NCI-H1105 treated with DMSO at 0.1 percent for 48 hours (cell line): ENCODE measurements at places on chromosomes 7 and 10.
A peak's percentile ranks its signal among the peaks of the same experiment; 100 is the strongest.

DNA sequence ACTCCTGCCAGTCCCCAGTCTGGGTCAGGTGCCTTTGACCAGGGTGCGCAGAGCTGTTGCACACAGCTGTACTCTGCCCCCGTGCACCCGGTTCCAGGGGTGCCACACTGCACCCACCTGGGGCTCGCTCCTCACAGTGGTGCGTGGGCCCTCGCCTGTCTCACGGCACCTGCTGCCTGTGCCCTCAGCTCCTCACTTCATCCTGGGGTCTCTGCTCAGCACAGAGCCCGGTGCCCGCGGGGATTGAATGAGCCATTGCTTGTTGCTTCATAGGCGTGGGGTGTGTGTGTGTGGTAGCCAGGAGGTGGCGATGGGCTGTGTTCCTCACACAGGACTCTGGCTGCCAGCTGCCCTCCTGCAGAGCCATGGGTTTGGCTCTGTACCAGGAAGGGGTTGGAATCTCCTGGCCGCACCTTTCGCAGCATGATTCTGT is 18.5 kb downstream of the EIF3B start:
- no peak for DNase-seq

DNA sequence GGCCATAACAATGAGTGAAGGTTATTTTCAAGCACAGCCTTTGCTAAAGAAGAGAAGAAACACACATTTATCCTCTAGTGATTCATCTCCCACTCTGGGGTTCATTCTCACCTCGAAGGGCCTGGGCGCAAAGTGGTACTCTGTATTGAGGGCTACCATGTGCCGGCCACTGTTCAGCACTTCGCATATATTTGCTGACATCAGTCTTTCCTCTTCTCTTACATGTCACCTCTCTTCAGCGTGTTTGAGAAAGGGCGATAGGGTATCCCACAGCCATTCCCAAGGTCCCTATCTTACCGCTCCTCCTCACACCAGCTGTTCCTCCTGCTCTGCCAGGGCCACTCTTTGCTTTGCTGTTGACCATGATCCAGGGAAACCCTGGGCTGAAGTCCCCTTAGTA is 48.8 kb upstream of the ECHDC3 start:
- no peak for DNase-seq

- DNase-seq: no peak
These were observed 317.3 kb downstream of the PHTF2 start for GRCh38 chr7:78115876-78116275.

DNA sequence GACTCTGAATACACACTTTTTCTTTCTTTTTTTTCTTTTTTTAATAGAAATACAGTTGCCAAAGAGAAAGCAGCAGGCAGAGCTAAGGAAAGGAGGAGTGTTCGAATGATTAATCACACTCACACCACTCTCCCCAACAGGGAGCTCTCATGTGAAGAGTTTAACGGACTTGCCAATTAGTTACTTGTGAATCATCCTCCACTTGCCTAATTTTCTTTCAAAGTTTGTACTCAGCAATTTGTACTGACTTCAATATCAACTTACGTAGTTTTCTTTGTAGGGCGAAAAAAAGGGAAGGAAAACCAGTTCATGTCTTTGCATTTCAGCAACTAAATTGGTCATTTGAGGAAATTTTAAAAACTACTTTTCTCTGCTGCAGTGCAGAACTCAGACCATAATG is 109.2 kb downstream of the PIP4K2A start:
- no peak for DNase-seq

- no peak for DNase-seq
These were observed 826.4 kb downstream of the LRMDA start for GRCh38 chr10:76257816-76258215.

DNA sequence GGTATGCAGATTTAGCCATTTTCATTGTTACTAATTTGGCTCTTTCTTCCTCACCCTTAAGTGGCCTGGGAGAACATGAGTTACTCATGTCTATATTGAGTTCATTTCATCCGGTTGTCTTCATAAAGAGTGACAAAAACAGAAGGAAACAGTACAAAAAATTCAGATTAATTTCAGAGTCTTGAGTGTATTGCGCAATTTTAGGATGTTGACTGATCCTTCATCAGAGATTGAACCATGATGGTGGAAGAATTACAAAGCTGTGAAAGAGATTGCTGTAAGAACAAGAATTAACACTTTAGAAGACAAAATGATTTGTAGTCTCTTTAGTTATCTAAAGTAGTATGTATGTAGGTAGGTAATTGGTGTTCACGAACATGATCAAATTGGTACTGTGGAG is 194.0 kb upstream of the PPP1R3A start:
- DNase-seq: no peak

- DNase-seq: no peak
These were observed 105.9 kb upstream of the EEPD1 start for GRCh38 chr7:36047091-36047658.

- no peak for DNase-seq
These were observed 4.6 kb upstream of the ADCYAP1R1 start for GRCh38 chr7:31047313-31048146.

DNA sequence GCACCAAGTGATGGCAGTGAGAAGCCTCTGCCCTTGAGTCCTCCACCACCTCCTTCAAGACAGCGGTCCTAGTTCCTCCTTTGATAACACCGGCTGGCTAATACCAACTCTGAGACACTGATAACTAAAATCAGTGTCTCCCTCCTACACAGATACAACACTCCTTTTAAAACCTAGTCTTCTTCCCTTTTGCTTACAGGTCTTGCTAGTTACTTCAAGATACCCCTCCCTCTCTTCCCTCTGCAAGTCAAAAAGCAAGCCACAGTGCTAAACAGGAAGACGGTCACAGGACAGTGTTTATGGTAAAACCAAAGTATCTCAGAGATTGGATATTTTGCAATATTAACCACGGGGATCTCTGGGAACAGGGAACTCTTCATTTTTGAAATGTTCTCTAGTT is 4.6 kb downstream of the AKR1B1 start:
- no peak for DNase-seq

DNA sequence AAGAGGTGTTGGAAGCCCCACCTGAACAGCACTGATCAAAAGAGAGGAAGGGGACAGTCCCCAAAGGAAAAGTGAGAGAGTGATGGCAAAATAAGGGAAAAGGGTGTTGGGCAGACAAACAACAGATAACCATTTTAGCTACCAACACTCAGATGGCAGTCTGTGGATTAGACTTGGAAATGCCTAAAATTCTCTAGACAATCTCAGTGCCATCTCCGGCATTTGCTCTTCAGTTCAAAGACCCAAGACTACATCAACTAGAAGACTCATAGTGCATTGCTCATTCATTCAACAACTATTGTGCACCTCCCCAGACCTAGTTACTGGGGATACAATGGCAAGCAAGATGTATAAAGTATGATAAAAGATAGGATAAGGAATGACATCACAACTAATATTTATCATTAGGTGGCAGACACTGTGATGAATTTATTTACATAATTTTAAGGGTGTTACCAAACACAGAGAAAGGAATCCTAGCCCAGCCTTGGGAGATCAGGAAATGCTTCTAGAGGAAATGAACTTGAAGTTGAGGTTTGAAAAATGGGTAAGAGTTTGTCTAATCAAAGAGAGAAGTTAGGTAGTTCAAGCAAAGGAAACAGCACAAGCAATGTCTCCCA is 109.3 kb upstream of the ARID5B start:
- DNase-seq: no peak

DNA sequence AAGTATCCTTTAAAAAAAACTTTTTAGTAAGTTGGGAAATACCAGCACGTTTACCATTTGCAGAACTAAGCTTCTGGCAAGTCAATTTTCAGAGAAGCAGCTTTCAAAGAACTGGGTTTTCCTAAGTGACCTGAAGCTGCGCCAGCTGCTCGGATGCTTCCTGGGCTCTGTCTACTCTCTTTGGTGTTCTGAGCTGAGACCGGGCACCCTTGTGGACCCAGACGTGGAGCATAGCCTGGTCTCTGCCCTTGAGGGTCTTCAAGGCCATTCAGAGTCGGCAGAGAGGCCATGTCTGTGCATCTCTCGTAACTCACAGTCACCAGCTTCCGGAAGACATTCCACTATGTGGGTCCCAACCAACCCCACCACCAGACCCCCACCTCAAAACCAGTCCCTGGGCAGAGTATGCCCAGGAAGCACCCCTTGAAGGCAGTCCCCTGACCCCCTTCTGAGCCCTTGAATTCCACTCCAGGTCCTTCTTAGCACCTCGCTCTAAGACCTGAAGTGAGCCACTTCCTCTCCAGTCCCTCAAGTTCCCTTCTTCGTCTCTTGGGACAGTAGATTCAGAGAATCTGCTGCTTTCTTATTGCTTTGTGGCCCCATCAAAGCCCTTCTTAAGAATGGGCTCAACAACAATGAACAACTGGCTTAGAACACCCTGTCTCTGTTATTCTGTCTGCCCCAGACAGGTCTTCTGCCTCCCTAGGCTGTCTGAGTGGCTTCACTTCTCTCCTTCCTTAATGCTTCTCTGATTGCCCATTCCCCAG is 8.5 kb downstream of the CALML5 start:
- no peak for DNase-seq

- DNase-seq: no peak
These were observed 488 bp upstream of the CHCHD3 start for GRCh38 chr7:133082390-133082766.

- DNase-seq: no peak
These were observed 304.4 kb upstream of the CNTNAP2 start for GRCh38 chr7:145812218-145812617.

GRCh38 chr10:6920072-6921019 is 340.3 kb upstream of the PRKCQ start:
- DNase-seq: peak; percentile 1
